ENCODE measurements at places on chromosomes 1 and 21.

DNA sequence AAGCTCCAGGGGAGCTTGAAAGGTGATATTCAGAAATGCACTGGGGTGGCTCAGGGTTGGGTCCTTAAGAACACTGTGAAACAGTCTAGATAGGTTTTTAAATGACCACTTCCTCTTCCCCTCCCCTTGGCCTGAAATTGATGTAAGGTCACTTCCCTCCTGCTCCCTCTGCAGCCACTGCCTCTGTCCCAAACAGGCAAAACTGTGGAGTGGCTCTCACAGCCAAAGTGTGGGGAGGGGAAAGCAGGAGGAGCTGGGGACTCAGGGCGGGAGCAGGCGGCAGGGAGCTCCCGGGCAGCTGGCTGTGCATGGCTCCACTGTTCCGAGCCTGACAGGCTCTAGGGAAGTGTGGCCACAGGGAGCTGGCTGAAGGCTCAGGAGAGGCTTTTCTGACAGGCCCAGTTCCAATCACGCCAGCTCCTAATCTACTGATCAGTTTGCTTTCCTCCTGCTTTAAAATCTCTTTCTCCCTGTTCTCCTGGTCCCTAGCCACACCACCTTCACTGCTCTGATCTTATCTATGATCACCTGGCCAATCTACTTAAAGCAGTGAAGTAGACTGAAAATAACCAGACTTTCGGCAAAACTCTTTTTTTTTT, 5.1 kb upstream of the CSRP1 start:
- no peak for DNase-seq

DNA sequence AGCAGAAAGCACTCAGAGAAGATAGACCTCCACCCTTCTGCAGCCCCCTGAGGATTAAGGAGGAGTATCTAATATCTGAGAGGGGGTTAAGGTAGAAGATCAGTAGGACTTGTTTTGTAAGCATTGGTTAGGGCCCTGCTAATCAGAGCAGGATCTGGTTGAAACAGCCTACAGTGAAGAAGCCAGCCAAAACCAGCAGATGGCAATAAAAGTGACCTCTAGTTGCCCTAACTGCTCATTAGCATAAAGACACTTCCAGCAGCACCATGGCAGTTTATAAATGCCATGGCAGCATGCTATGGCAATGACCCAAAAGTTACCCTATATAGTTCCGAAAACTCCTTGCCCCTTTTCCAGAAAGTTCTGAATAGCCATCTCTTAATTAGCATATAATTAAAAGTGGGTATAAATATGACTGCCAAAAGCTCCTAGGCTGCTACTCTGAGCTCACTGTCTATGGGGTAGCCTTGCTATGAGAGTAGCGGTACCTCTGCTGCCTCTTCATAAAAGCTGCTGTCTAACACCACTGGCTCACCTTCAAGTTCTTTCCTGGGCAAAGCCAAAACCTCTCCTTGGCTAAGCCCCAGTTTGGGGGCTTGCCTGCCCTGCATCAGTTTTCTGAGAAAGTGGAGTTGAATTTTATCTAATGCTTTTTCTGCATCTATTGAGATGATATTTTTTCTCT, 254.2 kb downstream of the PAPPA2 start:
- DNase-seq = no peak

- no peak for DNase-seq
Observed at GRCh38 chr1:112599477-112599876, 19.5 kb downstream of the ST7L start.

DNA sequence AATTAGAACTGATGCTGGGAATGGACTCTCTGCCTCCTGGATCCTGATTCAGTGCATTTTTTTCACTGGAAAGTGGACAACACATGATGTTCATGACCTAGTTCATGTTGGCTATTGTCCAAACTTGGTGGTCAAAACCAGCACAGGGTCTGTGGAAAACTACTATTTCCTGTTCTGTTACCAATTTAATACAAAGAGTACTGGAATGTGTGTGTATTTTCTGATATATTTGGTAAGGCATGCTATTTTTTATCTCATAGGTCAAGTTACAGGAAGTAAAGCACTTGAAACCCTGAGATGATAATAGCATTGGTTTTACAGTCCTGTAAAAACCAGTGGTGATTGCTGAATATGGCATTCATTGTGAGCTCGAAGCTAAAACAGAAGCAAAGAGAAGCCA, 89.9 kb downstream of the SGIP1 start:
- no peak for DNase-seq

DNA sequence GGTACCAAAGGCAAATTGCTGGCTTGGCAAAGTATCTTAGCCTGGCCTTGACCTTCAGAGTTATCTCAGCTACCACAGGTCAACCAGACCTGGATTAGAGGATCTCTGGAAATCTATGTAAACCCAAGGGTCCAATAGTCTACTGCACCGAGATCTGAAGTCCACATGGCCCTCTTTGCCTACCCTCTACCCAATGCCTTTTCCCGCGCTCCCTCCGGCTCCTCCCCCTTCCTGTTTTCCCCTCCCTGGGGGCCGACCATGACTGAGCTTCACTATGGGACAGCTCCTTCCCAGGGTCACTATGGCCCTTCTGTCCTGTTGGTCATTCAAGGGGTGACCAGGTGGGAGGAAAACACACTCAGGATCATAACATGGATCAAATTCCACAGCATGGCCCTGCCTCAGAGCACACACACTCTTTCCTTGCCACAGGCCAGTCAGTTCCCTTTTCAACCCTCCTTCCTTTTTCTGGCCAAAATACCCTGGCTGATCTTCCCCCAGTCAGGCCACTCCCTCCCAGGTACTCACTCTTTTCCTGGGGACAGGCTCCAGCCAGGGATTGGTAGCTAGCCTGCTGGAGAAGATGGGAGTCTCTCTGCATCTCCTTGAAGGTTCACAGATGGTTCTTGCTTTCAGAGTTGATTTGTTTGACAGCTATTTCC, 19.1 kb upstream of the TMEM183A start:
- DNase-seq = no peak

GRCh38 chr1:203036537-203036936, 10.2 kb downstream of the PPFIA4 start:
- no peak for DNase-seq

DNA sequence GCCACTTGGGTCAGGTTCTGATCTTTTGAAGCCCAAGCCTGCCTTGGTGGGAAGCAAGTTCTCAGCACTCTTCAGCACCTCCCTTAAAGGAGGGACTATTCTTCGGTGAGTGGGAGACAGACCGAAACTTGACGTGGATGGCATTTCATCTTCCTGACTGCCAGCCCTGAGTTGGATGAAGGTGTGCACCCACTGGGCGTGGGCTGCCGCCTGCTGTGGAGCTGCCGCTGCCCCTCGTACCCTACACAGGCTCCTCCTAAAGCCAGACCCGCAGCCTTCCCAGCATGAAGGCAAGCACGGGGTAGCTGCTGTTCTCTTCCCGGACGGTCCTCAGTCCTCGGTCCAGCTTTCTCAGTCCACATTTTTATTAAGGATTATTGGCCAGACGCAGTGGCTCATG, 84.2 kb downstream of the SLC66A1 start:
- no peak for DNase-seq

DNA sequence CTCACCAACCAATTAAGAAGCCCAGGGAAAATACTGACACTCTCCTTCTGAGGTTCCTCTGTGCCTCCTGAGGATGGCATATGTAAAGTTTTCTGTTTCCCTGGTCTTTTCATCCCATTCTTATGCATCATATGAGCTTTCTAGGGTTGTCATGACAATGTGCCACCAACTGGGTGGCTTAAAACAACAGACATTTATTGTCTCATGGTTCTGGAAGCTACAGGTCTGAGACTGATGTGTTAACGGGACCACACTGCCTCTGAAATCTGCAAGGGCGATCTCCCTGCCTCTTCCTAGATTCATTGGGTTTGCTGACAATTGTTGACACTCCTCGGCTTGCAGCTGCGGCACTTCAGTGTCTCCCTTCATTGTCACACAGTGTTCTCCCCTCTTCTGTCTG, 308.4 kb downstream of the RGS7 start:
- DNase-seq = no peak

DNA sequence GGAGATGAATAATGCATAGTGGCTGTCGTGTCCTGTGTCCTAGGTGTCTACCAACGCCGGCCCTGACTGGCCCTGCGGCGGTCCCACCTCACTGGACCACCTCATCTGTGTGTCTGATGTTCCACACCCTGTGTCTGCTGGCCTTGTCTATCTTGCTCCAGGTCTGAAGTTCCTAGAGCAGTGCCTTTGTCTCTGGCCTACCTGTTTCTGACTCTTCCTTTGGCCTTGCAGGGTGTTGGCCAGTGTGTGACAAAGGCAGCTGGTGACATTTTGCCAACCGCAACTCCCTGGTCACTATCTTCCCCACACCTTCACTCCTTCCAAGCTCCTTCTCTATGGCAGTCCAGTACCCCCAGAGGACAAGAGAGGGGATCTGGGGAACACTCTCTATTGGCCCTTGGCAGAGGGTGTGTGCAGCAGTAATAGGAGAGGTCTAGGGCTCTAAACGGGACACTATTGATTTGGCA, 1.4 kb upstream of the AHDC1 start:
- no peak for DNase-seq

DNA sequence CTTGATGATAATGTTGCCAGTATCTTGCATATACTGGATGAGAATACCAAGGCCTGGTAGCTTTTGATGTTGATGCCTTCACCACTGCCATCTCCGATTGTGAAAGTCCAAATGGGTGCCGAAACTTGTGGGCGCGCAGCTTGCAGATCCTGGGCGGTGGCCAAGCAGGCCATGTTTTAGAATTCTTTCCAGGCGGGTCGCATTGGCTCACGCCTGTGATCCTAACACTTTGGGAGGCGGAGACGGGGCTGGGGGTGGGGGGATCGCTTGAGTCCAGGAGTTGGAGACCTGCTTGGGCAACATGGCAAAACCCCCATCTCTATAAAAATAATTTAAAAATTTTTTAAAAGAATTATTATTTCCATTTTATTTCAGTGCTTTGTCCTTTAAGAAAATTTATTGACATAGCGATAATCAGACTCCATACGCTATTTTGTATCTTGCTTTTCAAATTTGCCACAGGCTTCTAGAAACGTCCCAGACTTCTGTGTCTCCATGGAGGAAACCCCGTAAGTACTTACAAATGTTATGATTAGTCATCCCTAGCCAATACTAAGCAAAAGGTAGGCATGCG, 592 bp upstream of the ZNF326 start:
- no peak for DNase-seq

DNA sequence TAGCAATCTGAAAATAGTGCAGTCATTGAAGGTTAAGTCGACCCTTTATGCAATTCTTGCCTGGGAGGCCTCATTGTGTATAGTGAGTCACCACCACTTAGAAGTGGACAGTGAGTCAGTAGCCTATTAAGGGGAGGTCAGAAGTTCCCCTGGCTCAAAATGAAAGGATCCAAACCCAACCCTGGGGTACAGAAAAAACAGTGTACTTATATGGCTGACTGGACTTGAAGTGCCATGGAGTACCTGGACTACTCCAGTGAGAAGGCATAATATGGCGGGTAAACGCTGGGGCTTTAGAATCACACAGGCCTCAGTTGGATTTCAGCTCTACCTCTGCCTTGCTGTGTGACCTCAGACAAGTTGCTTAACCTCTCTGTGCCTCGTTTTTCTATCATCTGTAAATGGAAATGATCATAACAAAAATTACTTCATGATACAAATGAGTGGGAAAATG, 2.2 kb upstream of the BCL9 start:
- peak; percentile 23 for DNase-seq

GRCh38 chr1:24258735-24259424, 60.3 kb upstream of the GRHL3 start:
- no peak for DNase-seq

GRCh38 chr1:226643611-226644540, 95.2 kb downstream of the ITPKB start:
- DNase-seq = no peak

DNA sequence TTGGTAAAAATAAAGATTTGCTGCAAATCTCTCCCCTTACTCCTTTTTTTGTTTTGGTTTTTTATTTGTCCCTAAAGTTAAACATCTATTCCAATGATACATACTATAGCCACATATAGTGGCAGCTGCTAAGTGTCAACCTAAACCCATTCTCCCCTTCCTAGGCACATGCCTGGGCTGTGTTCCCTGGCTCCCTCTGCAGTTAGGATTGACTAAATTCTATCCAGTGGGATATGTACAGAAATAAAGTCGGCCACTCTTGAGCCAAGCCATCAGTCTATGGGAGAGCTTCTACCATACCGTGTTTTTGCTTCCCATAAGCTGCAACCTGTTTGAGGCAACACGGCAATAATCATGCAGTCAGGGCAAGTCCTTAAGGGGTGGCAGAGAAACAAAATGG, 23.6 kb downstream of the MCOLN3 start:
- no peak for DNase-seq

DNA sequence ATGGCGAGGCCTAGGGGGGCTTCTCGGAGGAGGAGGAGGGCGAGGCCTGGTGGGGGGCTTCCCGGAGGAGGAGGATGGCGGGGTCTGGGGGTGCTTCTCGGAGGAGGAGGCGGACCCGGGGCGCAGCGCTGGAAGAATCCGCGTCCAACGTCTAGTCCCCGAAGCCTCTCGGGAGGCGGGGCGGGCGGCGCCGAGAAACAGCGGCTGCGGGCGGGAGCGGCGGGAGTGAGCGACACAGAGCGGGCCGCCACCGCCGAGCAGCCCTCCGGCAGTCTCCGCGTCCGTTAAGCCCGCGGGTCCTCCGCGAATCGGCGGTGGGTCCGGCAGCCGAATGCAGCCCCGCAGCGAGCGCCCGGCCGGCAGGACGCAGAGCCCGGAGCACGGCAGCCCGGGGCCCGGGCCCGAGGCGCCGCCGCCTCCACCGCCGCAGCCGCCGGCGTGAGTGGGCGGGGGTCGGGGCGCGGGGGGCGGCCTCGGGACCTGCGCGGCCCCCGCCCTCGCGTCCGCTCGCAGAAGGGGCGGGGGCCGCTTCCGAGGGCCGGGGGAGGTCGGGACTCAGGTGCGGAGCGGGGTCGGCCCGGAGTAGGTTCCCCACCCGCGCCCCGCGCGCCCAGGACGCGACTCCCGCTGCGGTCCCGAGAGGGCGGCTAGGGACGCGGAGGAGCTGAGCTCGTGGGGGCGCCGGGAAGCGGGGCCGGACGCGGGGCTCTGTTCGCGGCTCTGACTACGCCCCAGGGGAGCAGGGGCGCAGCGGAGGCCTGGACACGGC, at the start of gene KLHL17:
Gene KLHL17, plus strand, starts transcription at position 222 of the 769 bp plus-strand sequence. Its CDS starts 110 bp downstream, at position 332.
- DNase-seq = no peak

DNA sequence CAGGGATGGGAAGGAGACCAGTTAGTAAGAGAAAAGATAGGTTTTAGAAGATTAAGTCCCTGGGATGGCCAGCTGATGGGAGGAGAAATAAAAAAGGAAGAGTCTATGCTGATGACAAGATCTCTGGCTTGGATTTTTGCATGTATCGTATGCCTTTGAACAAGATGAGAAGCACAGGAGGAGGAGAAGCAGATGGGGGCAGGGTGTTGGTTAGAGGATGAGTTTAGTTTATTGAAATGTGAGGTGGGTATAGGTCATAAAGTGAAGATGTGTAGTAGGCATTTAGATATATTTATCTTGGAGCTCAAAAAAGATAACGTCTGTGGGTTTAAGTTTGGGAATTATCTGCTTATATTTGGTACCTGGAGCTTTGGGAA, 1.4 kb downstream of the TIPRL start:
- DNase-seq = no peak

- no peak for DNase-seq
Observed at GRCh38 chr1:77900687-77901293, 12.4 kb downstream of the NEXN start.

- no peak for DNase-seq
Observed at GRCh38 chr1:113536182-113536780, 146.0 kb downstream of the MAGI3 start.

Measured in activated naive CD4-positive, alpha-beta T cell treated with anti-CD3 and anti-CD28 coated beads, Interleukin-2, amount 50 U/mL, for 72 hours (primary cell).